ENCODE measurements at places on chromosomes 3 and 15.

- DNase-seq: no peak
These were observed 6.2 kb downstream of the SEMA5B start for GRCh38 chr3:123021388-123021787.

GRCh38 chr3:31004025-31004678 lies 109.7 kb upstream of the GADL1 start:
- DNase-seq: peak; percentile 11

DNA sequence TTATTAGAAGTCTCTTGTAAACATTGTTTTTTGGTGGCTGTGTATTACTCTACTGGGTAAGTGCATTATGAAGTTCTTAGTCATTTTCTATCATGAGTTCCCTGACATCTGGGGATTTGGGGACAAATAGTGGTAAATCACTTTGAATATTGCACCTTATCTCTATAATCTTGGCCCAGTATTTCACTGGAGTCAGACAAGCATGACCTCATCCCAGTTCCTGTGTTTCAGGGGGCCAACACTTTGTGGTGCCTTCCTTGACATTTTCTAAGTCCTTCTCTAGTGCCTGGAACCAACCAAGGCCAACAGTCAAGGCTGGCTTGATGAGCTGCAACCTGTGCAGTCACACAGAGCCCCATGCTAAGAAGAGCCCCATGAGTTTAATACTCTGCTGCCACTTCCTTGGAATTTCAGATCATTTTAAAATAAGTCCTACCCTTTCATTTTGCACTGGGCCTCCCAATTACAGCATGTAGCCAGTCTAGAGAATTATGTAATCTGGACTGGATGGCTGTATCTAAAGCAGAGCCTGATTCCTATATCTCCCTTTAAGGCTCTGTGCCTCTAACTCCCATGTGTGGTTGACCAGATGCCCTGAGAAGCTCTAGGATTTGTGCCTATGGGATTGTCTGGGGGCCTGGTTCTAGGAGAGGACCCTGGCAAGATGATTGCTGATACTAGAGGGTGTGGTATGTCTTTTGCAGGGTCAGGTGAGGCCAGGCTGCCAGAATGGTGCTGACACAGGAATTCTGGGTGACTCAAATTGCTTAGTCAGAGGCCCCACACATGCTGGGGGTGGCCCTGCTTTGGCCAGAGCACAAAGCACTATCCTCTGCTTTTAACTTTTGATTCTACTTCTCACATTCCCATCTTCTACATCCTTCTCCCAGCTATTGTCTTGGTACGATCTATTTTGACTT lies 319.6 kb upstream of the TBC1D5 start:
- DNase-seq: peak; percentile 79

DNA sequence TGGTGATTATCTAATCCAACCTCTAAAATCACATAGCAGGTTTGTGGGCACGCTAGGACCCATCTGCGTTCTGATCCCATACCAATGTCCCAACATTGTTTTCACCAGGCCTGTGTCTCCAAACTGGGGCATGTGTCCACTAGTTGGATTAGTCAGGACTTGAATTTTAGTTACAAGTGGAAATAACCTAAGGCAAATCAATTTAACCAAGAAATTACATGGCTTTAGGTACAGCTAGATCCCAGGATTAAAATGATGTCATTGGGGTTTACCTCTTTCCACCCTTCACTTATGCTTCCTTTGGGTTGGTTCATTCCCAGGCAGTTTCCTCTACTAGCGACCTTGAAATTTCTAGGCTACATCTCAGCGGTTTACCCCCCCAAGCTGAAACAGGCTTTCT lies 47.2 kb upstream of the PXYLP1 start:
- no peak for DNase-seq

GRCh38 chr3:127204841-127205582 lies 12.1 kb downstream of the PRR23E start:
- DNase-seq: no peak

- no peak for DNase-seq
These were observed 620.8 kb downstream of the FGF12 start for GRCh38 chr3:192106543-192106942.

DNA sequence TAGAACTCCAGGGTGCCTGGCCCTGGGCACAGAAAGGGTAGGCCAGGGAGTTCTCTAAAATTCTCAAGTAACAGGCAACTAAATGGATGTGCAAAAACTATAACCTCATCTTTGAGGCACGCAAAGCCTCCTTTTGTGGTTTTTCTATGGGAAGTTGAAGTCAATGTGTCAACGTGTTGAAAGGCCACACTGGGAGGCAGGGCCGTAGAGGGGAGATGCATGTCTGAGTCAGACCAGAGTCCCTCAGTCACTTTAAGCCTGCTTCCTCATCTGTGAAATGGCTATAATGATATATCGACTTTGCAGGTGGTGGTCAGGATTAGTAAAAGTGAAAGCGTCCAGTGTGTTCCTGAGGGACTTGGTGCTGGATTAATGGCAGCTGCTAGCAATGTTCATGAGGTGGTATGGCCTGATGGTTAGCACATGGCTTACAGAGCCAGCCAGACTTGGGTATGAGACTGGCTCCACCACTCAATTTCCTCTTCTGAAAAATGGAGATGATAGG lies 17.0 kb downstream of the TGM5 start:
- DNase-seq: no peak

GRCh38 chr3:54240-54639 lies 142.3 kb upstream of the CHL1 start:
- no peak for DNase-seq

DNA sequence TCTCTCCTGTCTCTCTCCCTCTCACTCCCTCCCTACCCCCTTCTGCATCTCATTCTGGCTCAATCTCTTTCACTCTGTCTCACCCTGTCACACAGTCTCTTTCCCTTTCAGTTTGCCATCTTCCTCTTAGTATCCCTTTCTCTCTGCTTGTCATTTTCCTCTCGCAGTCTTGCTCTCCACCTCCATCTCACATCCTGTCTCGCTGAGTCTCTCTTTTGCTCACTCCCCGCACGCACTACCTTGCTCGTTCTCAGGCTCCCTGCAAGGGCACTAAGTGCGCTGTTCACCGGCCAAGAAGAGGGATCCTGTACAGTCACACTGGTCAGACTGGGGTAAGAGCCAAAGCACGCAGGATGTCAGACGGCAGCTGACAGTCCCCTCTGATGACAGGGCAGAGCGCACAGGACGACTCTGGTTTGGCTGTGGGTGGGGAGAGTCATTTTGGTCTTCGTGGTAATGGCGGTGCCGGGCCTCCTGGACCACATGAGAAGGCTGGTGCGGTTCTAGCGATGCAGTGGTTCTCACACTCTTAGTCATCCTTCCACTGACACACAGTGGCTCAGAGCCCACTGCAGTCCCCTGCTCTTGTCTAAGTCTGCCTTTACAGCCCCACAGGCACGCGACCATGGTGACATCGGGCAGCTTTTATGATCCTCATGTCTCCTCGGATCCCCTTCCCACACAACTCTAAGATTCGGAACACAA lies 356.8 kb downstream of the FOXP1 start:
- DNase-seq: no peak

GRCh38 chr3:126051234-126051633 lies 32.7 kb downstream of the SLC41A3 start:
- DNase-seq: no peak

DNA sequence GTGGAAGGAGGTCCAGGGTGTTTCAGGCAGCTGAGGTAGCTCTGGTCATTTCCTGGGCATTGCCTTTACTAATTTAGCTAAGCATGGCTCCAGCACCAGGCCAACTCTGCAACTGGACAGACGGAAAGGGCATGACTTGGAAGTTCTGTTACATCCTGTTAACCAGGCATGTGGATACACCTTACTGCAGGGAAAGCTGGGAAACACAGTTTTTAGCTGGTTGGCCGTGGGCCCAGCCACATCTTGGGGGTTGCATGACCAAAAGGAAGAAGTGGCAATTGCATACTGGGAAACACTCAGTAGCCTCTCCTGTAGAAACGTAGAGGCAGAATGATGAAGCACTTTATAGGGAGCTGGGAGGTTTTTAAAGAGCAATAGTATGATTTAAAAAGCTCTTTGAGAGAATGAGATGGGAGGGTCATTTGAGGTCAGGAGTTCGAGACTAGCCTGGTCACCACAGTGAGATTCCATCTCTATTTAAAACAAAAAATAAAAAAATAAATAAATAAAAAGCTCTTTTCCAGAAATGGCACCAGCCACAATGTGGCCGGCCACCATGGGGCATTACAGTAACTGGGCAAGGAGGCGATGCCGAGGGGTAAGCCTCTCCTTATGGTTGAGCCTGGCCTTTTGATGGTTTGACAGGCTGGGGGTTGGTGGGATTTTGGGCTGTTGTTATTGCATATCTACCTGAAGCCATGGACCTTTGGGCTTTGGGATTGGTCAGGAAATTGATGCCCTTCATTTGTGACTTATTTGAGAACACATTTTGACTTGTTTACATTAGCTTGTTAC lies 28.6 kb downstream of the TRAK1 start:
- DNase-seq: no peak

DNA sequence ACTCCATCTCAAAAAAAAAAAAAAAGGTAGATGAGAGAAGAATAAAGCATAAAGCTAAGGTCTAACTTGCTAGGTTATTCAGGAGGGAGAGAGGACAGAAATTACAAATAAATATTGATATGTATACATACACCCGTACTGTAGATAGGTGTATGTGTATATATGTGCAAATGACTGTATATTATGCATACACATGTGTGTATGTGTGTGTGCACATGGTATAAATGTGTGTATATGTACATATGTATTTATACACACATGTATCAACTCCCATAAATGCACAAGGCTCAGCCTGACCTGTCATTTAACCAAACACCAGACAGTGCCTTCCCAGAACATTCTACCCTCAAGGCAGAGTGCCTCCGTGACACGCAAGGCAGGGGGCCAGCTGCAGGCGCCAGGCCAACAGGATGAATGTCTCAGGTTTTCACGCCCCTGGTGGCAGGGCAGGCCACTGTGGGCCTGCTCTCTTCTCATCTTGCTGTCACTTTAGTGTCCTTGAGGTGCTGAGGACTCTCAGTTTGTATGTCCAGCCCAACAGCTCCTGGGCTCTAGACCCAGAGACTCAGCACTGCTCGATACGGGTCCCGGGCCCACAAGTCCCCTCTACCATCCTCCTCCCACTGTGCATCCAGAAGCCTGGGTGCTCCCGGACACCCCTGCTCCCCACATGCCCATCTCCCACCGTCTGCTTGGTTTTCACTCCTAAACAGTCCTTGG lies 40.4 kb downstream of the TM2D3 start:
- no peak for DNase-seq

DNA sequence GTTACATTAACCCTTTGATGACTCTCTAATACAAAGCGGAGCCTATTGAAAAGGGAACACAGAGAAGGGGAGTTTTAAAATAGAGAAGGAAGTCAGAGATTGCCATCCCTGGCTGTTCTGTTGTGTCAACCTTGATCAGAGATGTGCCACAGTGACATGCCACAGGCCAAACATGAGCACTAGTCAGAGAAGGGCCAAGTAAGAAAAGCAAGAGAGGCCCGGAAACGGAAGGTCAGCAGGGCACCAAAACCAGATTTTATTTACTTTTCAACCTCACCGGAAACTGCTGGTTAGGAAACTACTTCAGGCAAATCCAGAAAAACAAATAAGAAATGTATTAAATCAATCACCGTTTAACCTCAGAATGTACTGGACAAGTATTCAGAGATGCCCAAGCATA lies 171.8 kb downstream of the ALCAM start:
- DNase-seq: peak; percentile 4

Measured in RPMI8226 (cell line).